ENCODE measurements at places on chromosomes 6 and 20. TPM values are rescaled to one million over a fixed set of nuclear protein-coding genes. Genes with fewer than 3 reads are reported as not detected.

ZNF334 gene
- 0.11 TPM for total RNA-seq

DNA sequence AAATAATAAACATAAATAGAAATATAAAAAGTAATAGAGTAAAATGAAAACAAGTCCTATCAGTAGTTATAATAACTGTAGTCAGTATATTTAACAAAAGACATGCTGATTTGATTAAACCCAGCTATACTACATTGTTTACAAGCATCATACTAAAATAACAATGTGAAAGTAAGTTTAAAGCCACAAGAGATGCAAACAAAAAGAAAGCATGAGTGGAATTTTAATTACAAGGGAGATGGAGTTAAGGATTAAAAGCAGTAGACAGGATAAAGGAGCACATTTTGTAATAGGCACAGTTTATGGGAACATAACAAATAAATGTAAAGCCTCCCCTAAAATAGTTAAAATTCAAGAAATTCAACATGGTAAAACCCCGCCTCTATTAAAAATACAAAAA is 41.5 kb downstream of the SENP6 start:
- DNase-seq: no peak

RGS17 gene
- 33.6 TPM for total RNA-seq

GRCh38 chr20:61657721-61658377 is 405.8 kb downstream of the CDH4 start:
- DNase-seq: no peak

- DNase-seq: no peak
Measured at GRCh38 chr6:39902136-39902535, 32.1 kb downstream of the MOCS1 start.

DNA sequence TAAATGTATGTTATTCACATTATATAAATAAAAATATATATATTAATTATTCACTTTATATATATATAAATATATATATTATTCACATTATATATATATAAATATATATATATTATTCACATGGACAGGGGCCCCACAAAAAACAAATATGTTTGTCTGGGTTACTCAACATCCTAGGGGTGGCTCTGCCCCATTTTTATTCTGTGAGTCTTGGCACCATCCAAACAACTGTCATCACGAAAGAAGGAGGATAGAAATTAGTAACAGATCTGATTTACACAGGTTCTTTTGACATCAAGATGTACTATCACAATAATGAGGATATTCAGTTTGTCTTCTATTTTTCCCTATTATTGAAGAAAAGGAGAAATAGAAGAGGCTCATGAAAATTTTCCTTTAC is 187.3 kb downstream of the GPX5 start:
- DNase-seq: no peak

DNA sequence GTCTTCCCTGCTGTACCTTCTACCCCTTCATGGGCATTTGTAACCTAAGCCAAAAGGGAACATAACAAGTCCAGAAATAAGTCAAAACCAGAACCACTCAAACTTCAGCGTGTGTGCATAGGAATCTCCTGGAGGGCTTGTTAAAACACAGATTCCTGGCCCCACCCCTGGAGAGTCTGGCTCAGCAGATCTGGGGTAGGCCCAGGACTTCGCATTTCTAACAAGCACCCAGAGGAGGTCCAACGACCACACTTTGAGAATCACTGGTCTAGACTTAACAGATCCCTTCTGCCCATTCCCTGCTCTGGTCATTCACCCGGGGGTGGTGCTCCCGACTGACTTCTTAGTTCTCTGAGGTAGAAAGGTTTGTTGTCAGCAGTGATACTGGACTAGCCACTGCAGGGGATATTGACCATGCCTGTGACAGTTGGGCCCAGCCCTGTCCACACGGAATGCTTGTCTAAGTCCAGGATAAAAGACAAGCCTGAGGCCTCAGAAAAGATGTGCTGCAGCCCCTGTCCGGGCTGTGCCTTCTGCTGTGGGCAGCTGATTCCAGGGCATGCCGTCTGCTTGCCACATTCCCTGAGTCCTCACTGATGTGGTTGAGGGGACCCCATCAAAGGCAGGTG is 68.6 kb downstream of the SYNJ2 start:
- DNase-seq: no peak

DNA sequence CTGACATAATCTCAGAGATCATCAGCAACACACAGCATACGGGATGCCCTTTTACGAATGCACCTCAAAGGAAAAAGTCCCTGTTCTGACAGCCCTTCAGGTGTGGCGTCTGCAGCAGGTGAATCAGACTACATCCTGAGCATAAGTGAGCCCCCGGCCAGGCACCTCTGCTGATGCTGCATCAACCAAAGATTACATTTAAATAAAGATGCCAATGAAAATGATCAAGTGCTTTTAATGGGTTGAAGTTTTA is 58.7 kb downstream of the INSM1 start:
- no peak for DNase-seq

- no peak for DNase-seq
Measured at GRCh38 chr6:3308106-3308505, 49.4 kb downstream of the PSMG4 start.

PM20D2 gene
- total RNA-seq: 4.6 TPM

GRCh38 chr6:22073516-22074198 is 223.2 kb downstream of the PRL start:
- no peak for DNase-seq

- no peak for DNase-seq
Measured at GRCh38 chr6:13072686-13073347, 255.5 kb downstream of the TBC1D7 start.

LY86 gene
- not detected for total RNA-seq

GRCh38 chr20:55333798-55334197 is 671.5 kb downstream of the CBLN4 start:
- DNase-seq: no peak

PDYN gene
- not detected for total RNA-seq

DNA sequence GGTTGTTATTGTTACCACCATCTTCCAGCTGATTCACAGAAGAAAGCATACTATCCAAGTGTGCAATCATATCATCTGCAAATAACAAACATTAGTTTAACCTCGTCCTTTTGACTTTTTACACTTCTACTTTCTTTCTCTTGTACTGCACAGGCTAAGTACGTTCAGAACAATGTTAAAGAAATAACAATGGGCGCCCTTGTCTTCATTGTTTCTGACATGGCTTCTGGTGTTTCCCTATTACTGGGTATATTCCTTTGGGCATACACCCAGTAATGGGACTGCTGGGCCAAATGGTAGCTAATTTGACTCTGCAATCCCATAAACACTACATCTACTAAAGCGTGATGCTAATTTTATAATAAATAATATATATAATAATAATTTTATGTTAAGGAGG is 146.7 kb downstream of the GJA10 start:
- DNase-seq: no peak

GRCh38 chr6:44561060-44561623 is 173.6 kb downstream of the CDC5L start:
- no peak for DNase-seq

DNA sequence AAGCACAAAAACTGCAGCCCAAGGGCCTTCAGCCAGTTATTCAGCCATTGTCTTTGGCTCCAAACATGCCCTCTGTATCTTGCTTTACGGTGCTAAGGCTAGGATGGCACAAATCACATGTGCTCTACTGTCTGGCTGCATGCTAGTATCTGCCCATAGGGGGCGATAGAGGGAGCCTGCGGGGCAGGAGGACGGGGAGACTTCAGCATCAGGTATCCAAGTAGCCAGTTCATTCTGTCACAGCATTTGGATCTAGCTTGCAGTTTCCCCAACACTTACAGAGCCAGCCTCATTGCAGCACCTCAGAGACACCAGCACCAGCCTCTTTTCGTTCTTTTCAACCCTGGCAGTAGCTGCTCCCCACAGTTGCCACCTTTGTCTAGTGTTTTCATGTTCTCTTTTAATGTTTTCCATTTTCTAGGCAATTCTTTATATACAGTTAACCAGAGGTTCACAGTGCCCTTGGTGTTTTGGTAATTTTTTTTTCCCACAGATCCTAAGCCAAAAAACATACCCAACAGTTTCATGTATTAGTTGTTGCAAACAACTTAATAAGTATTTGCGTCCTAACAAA is 705.9 kb downstream of the PTPRT start:
- no peak for DNase-seq

GHRH gene
- not detected for total RNA-seq
